Hippocampal formation (tissue), 2 donors: ENCODE measurements at places on chromosomes 4 and X.

DNA sequence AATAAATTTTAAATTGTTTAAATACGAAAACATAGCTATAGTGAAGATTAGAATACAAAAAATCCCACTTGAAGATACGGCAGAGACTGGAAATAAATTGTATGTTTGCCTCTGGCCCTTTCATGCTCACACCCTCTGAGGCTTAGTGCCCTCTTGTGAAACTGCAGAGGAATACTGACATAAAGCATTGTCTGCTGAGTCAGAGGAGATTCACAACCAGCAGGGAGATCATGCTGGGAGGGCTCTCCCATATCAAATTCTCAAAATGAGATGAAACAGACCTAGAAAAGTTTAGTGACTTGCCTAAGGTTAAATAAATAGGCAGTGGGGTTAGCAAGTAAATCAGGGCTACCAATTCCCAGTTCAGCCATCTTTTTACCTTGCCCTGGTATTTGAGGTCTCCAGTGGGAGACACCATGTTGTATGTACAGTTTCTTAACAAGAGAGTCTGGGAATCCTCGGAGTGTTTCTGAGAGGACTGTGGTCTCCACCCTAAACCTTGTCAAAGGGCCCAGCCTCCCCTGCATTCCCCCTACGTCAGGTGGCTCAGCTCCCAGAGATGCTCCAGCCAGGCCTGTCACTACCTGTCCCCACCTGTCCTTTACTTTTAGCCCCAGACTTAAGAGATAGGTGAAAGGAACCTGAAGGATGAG, 581.4 kb upstream of the DIPK2B start:
- DNase-seq: no peak

- DNase-seq: no peak
These were observed 3.8 kb downstream of the HPGDS start for GRCh38 chr4:94338681-94339351.

DNA sequence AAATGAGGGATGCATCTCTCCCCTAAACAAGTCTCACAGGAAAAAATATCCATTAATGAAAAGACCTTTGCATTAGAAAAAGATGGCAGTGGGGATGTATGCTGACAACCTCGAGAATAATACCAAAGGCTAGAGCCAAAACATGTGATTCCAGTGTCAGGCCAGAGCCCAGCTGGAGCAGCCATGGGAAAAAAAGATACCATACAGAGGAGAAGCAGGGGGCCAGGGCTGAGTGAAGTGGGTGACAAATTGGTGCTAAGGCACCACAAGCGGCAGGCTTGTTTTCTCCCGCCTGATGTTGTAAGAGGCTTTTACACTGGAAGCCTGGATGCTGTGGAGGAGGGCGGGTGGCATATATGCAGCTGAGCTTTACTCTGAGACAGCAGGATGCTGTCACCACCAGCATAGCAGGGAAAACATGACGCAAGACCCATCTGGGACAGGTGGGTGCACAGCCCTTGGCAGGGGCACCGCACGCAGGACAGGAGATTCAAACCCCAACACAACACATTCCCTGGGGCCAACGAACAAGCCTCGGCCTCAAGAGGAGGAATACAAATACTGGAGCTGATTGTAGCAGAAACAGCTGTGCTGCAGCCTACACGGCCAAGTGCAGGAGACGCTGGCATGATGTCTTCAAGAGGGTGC, 91.9 kb downstream of the TSPAN5 start:
- peak; percentile 84 for DNase-seq

GRCh38 chr4:140703463-140703862, 52.7 kb downstream of the TBC1D9 start:
- no peak for DNase-seq

DNA sequence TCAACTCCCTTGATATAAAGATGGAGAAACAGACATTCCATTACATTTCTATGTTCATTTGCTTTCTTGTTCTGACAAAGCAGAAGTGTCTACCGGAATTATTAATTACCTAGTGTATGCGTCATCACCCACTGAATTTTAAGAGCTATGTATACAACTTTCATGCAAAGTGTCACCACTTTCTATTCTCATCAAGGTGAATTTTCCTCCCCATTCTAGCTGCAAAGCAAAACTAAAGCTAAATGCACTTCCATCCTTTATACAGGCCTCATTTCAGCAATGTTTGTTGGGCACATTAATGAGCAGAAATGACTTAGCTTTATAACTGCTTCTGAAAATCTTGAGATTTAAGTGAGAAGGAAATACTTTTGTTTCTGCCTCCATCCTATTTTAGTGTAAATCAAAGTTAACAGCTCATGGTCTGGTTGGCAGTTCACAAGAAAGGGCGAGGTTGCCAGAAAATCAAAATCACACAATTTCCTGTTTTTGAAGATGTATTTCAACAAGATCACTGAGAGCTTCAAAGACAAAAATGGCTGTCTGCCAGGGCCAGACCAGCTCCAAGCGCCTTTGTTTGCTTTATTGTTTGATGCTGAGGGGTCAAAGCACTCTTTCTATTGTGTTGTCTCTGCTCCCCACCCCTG, 7.2 kb upstream of the FAM9C start:
- no peak for DNase-seq

DNA sequence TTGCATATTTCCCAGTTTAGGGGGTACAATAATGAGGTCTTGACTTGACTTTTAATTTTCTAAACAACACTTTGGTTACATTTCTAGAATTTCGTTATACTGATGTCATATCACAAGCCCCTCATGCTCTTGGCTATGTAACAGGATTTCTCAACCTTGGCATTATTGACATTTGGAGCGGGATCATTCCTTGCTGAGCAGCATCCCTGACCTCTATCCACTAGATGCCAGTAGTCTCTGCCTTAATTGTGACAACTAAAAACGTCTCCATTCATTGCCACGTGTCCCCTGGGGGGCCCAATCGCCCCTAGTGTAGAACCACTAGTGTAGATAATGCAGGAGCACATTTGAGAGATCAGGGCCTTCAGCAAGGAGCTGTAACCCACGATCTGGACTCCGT, 234.2 kb upstream of the MID1 start:
- no peak for DNase-seq

DNA sequence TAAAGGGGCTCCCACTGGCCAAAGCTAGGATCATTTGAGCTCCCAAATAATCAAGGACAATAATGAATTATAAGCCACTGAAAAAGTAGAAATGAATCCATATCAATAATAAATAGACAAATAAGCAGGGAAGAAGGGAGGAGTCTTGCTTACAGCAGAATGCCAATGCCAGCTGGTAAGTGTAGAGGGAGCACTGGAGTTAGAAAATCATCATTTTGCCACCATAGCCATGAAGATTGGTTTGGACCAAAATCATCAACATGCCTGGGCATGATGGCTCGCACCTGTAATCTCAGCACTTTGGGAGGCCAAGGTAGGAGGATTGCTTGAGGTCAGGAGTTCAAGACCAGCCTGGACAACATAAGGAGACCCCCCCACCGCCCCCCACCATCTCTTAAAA, 20.4 kb upstream of the SH3KBP1 start:
- no peak for DNase-seq
